ENCODE measurements at places on chromosomes 6 and 20.
A peak's percentile ranks its signal among the peaks of the same experiment; 100 is the strongest.

DNA sequence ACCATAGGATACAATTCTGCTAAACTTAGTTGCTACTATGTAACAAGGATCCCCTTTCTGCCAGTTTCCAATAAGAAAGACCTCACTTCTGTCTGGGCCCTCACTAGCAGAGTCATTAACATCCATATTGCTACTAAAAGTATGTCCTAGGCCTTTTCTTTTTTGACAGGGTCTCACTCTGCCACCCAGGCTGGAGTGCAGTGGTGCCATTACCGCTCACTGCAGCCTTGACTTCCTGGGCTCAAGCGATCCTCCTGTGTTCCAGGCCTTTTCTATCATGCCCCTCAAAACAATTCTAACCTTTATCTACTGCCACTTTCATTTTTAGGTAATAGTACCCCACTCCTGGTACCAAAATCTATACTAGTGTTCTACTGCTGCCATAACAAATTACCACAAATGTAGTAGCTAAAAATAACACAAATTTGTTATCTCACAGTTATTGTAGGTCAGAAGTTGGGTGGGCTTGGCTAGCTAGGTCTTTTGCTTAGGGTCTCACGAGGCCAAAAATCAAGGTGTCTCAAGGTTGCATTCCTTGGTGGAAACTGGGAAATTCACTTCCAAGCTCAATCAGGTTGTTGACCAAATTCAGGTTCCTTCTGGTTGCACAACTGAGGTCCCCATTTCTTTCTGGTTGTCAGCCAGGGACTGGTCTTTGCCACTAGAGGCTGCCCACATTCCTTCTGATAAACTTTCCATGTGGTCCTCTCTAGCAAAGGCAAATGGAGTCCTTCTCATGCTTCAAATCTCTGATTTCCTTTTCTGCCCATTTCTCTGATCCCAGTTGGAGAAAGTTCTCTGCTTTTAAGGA lies 3.0 kb downstream of the CSNK2A1 start:
- no peak for DNase-seq

GRCh38 chr6:84284428-84285049 lies 57.1 kb upstream of the CEP162 start:
- DNase-seq = peak; percentile 20

DNA sequence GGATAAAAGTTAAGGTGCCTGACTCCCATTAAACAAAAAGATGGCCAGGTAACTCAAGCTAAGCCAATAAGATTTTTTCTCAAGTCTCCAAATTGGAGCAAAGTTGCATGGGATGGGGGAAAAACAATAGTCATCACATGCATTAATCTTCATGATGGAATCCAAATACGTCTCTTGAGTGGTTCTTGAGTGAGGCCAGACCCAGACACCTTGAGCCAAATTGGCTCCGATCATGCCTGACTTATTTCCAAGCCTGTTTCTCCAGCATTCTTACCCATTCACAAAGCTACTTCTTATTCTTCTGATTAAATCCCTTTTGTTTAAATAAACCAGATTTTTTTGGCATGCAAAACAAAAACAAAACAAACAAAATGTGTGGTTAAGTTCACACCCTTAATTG lies 420.3 kb upstream of the NRSN1 start:
- DNase-seq = no peak

- no peak for DNase-seq
Observed at GRCh38 chr6:89013438-89013837, 50.0 kb upstream of the RNGTT start.

GRCh38 chr6:5121479-5121878 lies 36.3 kb downstream of the PPP1R3G start:
- DNase-seq = no peak

GRCh38 chr6:111944541-111944940 lies 71.3 kb upstream of the FYN start:
- DNase-seq = peak; percentile 25

- peak; percentile 98 for DNase-seq
Observed at GRCh38 chr20:35454881-35455609, at the start of gene CEP250. TSS of gene CEP250 (plus strand) at chr20:35455598. CDS start at chr20:35462368, 6,770 bp downstream.

DNA sequence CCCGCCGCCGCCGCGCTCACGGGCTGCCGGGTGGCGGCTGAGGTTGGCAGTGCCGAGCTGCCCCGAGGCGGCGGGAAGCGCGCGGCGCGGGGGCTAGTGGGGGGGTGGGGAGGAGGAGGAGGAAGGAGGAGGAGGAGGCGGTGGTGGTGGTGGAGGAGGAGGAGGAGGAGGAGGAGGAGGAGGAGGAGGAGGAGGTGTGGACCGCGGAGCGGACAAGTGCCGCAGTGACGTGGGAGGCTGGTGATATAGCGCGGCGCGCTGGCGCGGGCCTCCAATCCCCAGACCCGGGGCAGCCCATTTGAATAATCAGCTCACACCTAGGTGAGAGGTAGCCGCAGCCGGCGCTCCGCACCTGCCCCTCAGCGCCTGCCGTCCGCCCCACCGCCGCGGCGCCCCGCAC lies at the start of gene FOXA2:
Gene FOXA2 (minus strand): TSS at position 51 of the 400 bp plus-strand sequence. CDS start 294 bp downstream, outside the sequence.
- peak; percentile 98 for DNase-seq

GRCh38 chr20:20743511-20744169 lies 31.2 kb upstream of the RALGAPA2 start:
- peak; percentile 46 for DNase-seq

DNA sequence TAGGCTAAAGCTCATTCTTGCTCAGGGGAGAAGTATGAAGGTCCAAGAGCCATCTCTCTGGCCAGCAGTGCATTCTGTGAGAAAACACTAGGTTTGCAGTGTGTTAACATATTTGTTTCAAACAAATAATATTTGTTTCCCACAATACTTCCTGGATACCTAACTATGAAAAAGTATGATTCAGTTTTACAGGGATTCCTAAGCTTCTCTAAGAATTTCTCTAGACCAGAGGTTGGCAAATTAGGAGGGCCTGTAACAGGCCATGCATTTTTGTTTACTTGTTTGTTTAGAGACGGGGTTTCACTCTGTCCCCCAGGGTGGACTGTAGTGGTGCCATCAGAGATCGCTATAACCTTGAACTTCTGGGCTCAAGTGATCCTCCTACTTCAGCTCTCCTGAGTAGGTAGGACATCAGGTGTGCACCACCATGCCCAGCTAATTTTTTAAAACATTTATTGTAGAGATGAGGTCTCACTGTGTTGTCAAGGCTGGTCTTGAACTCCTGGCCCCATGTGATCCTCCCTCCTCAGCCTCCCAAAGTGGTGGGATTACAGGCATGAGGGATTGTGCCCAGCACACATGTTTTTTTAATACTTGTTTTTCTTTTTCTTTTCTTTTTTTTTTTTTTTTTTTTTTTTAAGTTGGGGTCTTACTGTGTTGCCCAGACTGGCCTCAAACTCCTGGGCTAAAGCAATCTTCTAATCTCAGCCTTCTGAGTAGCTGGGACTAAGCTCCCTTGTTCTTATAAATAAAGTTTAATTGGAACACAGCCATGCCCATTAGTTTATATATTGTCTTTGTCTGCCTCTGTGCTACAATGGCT lies 71.7 kb downstream of the ADGRG6 start:
- DNase-seq = peak; percentile 2

DNA sequence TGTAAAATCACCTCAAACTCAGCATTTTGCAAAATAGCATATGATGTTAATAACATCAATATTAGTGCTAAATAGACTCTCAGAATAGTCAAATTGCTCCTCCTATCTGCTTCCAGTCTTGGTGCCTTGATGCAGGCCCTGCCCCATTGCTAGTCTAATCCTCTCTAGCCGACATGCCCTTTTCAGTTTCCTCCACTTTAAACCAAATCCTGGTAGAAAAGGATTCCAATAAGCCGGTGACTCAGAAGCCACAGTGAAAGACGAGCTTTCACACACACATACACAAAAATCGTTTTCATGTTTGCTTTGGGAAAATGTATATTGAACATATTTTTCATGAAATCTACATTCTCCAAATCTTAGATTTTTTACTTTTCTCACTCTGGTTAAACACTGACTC lies 203.1 kb downstream of the LMBRD1 start:
- peak; percentile 23 for DNase-seq

GRCh38 chr6:56227071-56227879 lies 20.1 kb downstream of the COL21A1 start:
- no peak for DNase-seq

GRCh38 chr6:134853111-134854055 lies 96.5 kb downstream of the ALDH8A1 start:
- DNase-seq = no peak

GRCh38 chr6:80579391-80580023 lies 473.0 kb downstream of the BCKDHB start:
- no peak for DNase-seq

GRCh38 chr6:134921721-134922261 lies 28.1 kb downstream of the ALDH8A1 start:
- peak; percentile 1 for DNase-seq

DNA sequence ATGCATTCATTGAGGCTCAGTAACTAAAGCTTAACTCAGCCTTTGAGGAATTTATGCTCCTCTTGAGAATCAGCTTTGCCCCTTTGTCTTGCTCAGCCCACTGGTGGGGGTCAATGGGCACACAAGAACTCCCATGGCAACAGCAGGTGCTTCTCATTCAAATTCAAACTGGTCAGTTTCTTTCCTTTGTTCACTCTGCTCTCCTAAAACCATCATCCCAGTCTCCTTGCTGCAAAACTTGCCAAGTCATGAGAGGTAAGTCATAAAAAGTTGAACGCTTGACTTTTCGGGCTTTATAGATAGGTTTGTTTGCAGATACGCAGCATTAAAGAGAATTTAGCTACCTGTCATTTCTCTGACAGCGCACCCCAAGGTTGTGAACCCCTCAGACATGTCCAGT lies 146.8 kb downstream of the TFAP2A start:
- DNase-seq = no peak
